Mucosa of descending colon (tissue), 3 donors: ENCODE measurements at places on chromosomes 1 and 21.
A peak's percentile ranks its signal among the peaks of the same experiment; 100 is the strongest.

GRCh38 chr1:118247593-118247992 lies 62.6 kb upstream of the SPAG17 start:
- DNase-seq, result no peak

DNA sequence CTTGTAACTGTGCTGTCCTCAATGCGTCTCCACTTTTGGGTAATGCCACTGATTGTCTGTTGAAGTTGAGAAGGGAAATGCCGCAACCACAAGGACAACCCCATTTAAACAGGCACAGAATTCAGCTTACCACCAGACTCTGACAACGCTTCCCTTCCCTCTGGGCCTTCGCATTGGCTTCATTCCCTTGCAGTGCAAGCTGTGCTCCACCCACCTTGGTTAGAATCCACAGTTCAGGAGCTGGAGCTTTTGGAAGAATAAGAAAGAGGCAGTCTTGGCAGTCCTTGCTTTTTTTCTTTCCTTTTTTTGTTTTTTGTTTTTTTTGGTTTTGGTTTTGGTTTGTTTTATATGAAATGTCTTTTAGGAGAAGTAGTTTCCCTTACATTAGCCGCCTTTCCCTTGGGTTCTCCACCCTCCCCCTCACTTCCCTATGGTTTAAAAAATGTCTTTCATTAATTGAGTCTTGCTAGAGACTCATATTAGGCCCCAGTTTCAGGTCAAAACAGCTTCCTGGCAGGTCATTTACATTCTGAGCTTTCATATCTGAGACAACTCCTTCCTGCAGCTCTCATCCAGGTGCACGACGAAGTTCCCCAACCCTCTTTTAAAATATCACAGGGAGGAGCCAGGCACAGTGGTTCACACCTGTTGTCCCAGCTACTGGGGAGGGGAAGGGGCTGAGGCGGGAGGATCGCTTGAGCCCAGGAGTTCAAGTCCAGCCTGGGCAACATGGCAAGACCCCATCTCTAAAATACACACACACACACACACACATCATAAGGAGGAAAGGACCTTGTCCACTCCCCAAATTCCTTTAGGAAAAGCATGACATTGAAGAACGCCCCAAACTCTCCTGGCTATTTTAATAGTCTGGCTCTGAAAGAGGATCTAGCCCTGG lies 20.7 kb upstream of the LAX1 start:
- no peak for DNase-seq

- DNase-seq, result peak; percentile 58
Observed at GRCh38 chr1:42003433-42003832, 84.7 kb upstream of the HIVEP3 start.

DNA sequence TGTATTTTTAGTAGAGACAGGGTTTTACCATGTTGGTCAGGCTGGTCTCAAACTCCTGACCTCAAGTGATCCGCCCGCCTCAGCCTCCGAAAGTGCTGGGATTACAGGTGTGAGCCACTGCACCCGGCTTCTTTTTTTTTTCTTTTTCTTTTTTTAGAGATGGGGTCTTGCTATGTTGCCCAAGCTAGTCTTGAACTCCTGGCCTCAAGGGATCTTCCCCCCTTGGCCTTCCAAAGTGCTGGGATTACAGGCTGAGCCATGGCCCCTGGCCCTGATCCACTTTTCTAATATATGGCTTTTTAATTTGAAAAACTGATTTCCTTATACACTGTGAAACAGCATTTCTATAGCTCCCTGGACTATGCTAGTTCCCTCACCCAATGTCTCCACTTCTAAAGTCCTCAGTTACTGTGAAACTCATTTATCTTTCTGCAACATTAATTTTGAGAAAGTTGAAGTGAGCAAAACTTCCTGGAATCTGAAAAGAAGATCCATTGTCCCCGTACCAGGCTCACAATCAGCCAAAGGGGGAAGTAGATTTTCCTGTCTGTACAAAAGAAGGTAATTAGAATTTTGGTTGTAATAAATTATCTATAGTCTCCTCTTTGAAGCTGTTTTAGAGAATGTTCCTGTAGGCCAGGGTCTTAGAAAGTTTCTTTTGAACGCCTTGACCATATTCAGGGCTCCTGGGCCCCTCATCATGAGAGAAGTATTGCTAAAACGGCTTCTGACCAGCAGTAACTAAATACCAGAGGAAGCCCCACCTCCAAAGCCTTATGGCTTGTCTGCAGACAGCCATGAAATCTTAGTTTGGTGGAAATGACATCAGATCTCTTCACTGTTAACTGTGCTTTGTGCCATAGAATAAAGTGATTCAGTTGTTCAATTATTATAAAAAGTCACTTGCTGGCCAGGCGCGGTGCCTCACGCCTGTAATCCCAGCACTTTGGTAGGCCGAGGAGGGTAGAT lies 34.9 kb downstream of the DEGS1 start:
- no peak for DNase-seq

DNA sequence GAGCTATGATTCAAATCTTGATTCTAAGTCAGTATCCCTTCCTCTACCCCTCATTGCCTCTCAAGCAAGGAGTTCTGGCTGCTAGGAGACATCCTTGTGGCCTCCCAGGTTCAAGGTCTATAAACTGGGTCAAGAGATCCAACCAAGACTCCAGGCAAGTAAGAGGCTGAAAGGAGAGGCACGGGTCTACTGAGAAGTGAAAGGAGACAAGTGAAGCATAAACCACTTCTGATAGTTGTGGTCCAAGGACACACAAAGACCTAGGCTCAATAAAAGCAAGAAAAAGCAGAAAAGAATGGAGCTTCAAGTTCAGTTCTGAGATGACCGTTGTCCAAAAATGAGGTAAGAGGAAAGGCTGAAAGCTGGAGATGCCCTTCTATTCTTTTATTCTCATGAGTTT lies 17.8 kb upstream of the PPP2R5A start:
- DNase-seq, result no peak

- DNase-seq, result no peak
Observed at GRCh38 chr1:197144570-197145325, 1.7 kb downstream of the ASPM start.
